ENCODE measurements at places on chromosomes 7 and 10. TPM values are rescaled to one million over a fixed set of nuclear protein-coding genes. Genes with fewer than 3 reads are reported as not detected.

DNA sequence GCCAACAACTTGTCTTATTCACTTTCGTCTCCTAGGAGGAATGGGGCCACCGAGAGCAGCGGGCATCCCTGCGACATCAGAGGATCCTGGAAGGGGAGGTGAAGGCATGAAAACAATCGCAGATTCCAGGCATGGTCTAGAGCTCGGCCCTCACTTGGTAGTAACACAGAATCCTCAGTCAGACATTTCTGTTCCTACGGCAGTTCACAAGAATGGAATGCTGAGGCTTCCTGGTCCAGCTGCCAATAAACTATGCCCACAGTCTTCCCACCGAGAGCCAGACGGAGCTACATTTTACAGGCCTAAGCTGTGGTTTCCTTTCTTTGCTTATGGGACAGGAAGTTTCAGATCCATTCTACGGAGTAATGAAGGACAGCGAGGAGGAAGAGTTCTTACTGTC lies 75.8 kb downstream of the OR13A1 start:
- no peak for DNase-seq

DNA sequence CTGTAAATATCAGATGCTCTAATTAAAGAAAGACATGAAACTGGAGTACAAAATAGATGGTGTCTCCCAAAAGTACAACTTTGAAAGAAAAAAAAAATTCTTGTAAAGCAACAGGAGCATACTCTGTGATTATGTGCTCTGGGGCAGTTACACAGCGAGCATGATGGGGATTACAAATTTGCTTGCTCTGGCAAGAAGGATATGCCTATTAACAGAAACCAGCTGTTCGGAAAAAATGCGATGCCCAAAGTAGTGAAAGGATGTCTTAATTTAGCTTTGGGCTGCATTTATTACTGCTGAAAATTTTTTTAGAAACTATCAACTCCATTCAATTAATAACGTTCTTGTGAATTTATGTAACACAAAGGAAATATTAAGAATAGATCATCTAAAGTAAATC lies 256.9 kb upstream of the TPK1 start:
- DNase-seq = no peak

DNA sequence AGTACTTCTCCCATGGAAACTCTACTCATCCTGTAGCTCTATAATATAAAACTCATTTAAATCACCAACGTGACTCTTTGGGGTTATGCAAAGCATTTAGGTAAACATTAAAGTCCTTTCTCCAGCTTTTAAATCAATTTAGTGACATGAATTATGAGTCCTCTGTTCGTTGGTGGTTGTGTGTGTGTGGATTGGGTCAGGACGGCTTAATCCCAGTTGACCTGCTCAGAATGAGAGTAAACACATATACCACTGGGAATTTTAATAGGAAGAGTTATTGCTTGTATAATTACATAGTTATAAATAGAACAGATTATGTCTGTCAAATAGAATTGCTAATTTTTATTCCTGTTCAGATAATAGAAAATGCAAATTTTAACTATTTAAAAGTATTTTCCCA lies 30.7 kb upstream of the ADCY1 start:
- DNase-seq = no peak

DNA sequence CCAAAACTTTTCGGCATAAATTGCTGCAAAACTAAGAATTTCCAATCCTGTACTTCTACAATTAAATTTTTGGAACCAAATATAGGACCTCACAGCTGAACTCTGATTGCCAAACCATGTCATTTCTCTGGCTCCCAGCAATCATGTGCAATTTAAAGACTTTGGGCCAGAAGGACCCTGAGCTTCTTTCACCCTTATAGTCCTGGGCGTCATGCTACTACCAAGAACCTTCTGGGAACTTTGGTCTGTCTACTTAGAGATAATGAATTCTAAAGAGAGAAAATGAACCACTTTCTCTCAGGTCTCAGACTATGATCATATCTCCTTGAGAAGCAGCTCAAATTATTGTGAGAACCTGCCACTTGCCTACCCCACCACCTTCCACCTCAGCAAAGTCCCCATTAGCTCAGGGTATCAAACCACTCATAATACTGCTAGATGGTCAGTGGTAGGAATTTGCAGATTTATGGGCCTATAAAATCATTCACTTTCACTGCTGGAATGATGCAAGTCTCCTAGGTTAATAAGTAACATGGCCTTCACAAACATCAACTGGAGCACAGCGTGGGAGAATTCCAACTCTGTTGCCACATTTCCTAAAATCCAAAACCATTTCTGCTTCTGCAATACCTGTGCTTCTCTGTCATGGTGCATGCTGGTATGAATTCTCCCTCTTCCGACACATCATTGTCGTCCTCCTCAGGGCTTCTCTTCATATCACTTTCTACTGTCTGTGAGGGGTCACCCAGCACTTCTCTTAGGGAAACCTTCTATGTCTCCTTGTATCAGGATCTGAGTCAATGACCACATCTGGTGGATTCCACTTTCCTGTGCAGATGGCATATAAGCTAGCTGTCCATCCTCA lies 6.6 kb upstream of the WDR91 start:
- no peak for DNase-seq

- DNase-seq = no peak
These were observed 108.0 kb downstream of the MKX start for GRCh38 chr10:27637601-27638000.

DNA sequence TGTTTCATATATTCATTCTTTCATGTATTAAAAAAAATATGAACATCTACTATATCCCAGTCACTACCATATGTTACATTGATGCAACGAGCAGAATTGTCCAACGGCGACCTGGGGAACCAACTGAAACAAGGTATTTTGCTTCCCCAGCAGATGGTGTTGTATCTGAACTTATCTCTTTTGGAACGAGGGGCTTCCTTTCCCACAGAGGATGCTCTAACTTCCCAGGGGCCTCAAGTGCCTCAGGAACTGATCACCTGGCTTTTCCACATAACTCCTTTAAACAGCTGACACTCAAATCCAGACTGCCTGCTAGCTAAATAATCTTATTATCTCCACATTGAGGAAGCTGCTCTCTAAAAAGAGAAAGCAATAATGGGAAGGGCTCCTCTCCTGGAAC lies 259.3 kb downstream of the HTR7 start:
- DNase-seq = no peak

- DNase-seq = no peak
These were observed 193.3 kb upstream of the LYZL2 start for GRCh38 chr10:30822693-30823465.

GRCh38 chr10:131134651-131135050 lies 176.9 kb downstream of the TCERG1L start:
- no peak for DNase-seq

DNA sequence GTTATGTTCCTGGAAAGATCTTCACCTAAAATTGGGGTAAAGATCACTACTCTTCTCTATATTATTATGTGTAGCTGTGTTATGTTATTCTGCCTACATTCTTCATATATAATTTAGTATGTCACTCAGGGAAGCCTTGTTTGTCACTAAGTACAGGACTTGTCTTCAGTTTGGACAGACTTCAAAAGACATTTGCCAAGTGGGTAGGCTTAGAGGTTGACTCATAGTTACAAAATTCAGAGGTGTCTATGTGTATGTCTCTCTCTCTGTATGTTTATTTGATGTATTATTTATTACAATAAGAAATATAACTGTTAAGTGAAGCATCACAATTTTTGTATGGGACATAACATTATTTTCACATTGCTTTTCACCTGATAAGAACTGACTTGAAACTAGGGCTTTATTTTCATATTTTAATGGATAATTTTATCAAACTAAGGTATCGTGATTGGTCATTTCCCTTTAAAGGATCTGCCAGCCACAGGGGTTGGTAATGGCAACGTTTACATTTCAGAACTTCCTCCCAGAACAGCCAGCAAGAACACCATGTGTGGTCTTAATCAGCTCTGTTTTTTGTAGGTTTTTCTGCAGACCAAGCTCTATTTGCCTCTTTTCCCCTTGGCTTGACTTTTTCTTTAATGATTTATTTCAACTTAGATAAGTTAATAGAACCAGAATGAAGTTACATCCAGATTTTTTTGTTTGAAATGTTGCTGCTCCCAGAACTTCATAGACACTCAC lies 262.1 kb upstream of the CACNA2D1 start:
- DNase-seq = no peak

GRCh38 chr7:45955286-45955685 lies 34.2 kb upstream of the IGFBP3 start:
- no peak for DNase-seq

- DNase-seq = no peak
These were observed 600.4 kb downstream of the KCNMA1 start for GRCh38 chr10:77036993-77037734.

- no peak for DNase-seq
These were observed 402.9 kb upstream of the GALNT17 start for GRCh38 chr7:70728872-70729552.

DNA sequence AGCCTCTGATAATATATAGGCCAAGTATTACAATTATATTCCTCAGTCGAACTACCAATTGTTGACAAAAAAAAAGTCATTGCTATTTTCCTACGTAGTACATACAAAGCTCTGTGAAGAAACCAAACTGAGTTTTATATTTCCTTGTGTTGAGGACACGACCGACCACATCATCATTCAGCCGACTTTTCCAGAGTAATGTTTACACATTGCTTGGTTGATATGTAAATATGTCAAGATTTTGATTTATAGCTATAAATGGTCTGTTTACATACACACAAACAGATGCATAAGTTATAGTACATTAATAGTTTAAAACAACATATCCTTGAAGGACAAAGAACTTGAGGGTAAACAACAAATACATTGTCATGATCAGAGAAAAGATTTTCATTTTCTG lies 121.5 kb downstream of the CRPPA start:
- DNase-seq = no peak

DNA sequence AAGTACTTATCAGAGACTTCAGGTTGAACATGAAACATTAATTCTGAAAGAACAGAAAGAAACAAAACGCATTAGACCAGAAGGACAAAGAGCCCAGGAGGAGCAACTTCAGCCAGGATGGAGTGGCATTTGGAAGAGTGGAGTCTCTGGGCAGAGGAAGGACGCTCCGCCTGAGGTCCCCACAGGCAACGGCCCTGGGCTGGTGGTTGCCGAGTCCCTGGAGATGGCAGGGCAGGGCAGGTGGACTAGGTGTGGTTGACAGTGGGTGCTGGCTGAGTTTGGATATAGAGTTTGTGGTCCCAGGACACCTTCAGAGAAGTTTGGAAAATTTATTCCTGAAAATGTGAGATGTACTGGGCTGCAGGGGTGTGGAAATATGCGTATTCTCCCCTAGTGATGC lies 27.4 kb upstream of the LARP4B start:
- no peak for DNase-seq

DNA sequence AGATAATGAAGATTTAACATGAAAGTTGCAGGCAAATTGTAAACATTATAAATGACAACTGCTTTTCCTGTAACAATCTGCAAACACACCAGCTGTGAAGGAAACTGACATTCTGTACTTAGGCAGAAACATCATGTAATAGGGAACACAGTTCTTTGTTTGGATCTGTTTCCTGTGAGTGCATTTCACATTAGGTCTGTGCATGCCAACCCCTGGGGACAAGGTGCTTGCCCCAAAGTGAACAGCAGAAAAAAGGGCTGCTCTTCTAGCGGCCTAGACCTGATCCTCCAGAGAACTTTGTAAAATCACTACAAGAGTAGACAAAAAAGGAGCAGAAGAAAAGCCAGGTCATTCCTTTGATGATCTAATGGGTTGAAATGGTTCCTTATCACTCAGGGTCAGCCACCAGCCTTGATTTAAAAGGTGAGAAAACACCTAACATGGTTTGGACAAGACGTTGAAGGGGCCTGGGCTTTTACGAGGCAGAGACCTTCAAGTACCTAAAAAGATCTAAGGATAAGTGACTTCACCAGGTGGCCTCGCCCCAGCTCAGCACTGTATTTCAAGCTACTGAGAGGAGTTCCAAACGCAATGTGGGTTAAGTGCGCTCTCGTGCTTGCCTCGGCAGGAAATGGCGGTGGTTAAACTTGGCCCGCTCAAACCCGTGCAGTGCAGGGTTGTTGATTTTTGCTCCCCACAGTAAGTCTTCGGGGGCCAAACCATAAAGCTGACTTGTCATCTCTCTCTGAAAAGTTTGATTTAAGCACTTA lies 249.7 kb downstream of the CREB5 start:
- DNase-seq = no peak

GRCh38 chr7:42103020-42103419 lies 134.0 kb downstream of the GLI3 start:
- DNase-seq = no peak

DNA sequence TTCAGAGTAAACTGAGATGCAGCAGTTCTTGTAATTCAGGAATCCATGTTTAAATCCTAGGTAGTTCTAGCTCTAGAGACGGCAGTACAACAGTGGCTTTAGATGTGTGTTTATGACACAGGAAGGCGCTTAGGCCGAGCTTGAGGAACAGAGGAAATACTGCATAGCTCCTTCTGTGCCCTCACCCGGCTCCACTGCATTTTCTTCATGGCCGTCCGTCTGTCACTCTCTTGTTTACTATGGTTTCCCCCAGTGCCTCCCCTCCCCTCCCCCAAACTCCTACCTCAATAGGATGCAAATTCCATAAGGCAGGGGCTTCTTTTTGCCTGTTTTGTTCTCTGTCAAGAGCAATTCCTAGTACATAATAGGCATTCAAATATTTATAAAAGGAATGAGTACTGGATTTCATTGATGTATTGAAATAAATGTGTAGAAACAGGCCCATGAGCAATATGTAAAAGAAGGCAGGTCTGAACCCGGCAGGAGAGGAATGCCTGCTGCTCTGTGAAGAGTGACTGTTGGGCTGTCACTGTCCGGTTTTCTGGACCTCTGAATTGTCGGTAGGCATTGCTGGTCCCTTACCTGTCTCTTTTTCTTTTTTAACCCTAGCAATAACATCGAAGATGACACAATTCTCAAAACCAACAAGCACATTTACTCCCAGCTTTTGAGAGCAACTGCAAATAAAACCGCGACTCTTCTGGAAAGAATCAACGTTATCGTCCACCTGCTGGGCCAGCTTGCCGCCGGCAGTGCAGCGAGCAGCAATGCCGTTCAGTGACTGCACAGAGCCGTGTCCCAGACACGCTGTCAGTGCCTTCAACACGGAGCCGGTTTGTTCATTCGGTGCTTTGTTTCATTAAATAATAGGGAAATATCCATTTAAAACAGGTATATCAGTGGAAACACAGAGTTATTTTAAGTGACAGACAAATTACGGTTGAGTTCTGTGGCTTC lies 12.7 kb downstream of the MMP21 start:
- no peak for DNase-seq

- DNase-seq = no peak
These were observed 35.9 kb upstream of the SEMA3A start for GRCh38 chr7:84230491-84230890.

ANKRD30A gene
- total RNA-seq = not detected

OR2A5 gene
- total RNA-seq = not detected

OSBPL3 gene
- 1.5 TPM for total RNA-seq

SLC18A2 gene
- 2.6 TPM for total RNA-seq

SORCS3 gene
- total RNA-seq = not detected

TDRD1 gene
- total RNA-seq = 1.5 TPM

Data from uterus (tissue), 4 donors.